NCI-H146 (cell line): ENCODE measurements at places on chromosomes 1 and 21.

- DNase-seq, result no peak
These were observed 200.8 kb upstream of the TMEM51 start for GRCh38 chr1:14952626-14953314.

DNA sequence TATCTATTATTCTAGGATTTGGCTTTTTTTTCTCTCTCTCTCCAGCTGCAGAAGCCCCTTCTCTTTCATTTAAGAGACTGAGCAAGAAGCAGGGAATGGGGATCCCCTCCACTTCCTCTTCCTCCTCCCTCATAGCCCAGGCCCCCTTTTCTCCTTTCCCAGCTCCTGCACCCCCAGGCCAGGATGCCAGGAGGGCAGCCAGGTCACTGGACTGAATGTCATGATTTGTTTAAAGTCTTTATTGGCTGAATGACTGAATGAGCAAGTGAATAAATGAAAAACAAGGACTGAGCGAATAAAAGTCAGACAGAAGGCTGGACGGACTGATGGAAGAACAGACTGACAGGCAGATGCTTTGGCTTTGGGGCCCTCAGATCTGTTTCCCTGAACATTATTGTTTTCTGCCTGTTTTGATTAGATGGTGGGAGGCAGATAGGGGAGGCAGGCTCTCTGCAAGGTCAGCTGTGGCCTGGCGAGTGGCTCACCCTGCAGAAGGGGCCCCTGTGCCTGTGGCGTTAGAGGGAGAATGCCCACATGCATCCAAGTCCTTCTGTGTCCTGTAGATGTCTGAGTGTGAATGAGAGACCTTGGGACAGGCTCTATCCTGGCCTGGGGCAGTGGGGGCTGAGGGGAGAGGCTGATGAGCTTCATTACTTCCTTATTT lies 20.3 kb upstream of the ADGRB2 start:
- DNase-seq, result no peak

- no peak for DNase-seq
These were observed 577.3 kb upstream of the ZP4 start for GRCh38 chr1:238468068-238468467.

- DNase-seq, result no peak
These were observed 69.2 kb downstream of the LMX1A start for GRCh38 chr1:165287329-165287728.

DNA sequence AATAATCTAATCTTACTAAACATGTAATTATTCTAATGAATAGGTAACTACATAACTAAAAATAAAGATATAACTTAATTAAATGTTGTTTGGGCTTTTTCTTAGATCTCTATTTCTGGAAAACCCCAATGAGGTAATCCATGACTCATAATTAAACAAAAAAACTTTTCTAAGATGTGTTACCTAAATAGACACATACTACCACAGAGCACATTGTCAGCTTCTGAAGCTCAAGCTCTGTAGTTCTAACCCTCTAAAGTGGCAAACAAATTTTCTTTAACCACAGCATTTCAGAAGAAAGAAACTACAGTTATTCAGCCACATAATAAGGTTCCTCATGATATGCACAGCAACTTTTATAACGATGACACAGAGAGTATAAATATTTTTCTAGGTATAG lies 4.2 kb downstream of the OR6K3 start:
- no peak for DNase-seq

DNA sequence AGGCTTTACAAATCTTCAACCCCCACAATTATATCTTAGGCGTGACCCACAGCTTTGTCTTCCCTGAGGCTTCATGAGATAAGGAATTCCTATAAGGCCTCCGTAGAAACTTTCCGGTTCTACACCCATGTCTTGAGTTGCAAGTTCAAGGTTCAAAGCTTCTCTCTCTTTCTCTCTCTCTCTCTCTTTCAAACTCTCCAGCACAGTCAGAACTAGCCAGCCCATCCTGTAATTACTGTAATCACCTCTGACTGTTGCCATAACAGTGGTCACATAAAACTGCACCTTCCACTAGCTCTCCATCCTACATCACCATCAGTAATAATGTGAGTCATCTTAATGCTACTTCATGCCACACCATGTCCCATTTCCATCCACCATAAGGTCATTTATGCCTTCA lies 90.0 kb upstream of the NFASC start:
- no peak for DNase-seq

GRCh38 chr1:158686111-158687009 lies at the start of gene SPTA1:
SPTA1 (minus strand) TSS chr1:158686715; CDS start chr1:158686517, 198 bp downstream.
- no peak for DNase-seq

DNA sequence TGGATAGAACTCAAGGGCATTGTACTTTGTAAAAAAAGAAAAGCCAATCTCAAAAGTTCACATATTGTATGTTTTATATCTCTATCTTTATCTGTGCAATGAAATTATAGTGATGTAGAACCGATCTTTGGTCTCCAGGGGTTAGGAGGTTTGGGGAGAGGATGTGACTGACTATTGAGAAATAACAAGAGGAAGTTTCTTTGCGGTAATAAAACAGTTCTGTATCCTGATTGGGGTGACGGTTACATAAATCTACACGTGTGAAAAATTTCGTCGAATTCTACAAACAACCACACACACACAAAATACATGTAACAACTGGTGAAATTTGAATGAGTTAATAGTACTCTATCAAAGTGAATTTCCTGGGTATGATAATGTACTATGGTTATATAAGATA lies 10.6 kb upstream of the OR2T33 start:
- DNase-seq, result no peak

GRCh38 chr21:21179619-21180298 lies 181.6 kb downstream of the NCAM2 start:
- DNase-seq, result no peak

DNA sequence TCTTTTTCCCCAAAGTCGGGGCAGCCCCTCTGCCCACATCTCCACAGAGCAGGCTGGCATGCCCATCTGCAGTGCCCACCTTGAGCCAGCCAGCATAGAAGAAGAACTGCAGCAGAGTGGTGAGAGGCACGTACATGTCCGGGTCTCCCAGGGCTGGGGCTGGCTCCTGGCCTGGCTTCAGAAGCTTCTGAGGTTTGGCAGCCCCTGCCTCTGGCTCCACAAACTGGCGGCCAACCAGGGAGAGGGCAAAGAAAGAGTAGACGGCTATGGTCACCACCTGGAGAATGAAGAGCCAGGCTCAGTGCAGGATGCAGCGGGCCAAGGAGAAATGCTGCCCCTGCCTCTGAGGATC lies 3.0 kb downstream of the BEST4 start:
- DNase-seq, result no peak

- DNase-seq, result no peak
These were observed 56.4 kb upstream of the RGS7 start for GRCh38 chr1:241413386-241413785.

- no peak for DNase-seq
These were observed 354.3 kb downstream of the SRGAP2C start for GRCh38 chr1:121538943-121539575.
